G401 (cell line): ENCODE measurements at places on chromosomes 11 and 22. TPM values are rescaled to one million over a fixed set of nuclear protein-coding genes. Genes with fewer than 3 reads are reported as not detected.
A peak's percentile ranks its signal among the peaks of the same experiment; 100 is the strongest.

Gene OR52D1
- total RNA-seq, result not detected in 2 replicates

Gene CSNK2A3
- total RNA-seq, result 5.7 and 8.6 TPM in 2 replicates

Gene ACTN3
- 32.1 and 42.0 TPM in 2 replicates for total RNA-seq

Gene RHOD
- total RNA-seq, result not detected in 2 replicates

Gene TBX10
- not detected in 2 replicates for total RNA-seq

Gene JAM3
- total RNA-seq, result 35.9 and 41.8 TPM in 2 replicates

DNA sequence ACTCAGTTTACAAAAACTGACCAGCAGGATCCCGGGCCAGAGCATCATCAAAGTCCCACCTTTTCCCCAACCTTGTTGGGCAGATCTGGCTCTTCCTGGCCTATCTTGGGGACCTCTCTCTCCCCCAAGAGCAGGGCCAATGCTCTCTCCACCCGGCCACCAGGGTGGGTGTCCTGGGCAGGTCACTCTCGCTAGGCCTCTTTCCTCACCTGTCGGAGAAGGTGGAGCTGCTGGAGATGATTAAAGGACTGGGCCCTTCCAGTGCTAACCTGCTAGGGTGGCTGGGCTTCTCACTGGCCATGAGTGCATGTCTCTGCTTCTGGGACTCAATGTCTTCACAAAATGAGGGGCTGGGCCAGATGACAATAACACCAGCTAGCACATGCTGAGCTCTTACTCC is 2.9 kb upstream of the CAPN5 start:
- no peak for DNase-seq

DNA sequence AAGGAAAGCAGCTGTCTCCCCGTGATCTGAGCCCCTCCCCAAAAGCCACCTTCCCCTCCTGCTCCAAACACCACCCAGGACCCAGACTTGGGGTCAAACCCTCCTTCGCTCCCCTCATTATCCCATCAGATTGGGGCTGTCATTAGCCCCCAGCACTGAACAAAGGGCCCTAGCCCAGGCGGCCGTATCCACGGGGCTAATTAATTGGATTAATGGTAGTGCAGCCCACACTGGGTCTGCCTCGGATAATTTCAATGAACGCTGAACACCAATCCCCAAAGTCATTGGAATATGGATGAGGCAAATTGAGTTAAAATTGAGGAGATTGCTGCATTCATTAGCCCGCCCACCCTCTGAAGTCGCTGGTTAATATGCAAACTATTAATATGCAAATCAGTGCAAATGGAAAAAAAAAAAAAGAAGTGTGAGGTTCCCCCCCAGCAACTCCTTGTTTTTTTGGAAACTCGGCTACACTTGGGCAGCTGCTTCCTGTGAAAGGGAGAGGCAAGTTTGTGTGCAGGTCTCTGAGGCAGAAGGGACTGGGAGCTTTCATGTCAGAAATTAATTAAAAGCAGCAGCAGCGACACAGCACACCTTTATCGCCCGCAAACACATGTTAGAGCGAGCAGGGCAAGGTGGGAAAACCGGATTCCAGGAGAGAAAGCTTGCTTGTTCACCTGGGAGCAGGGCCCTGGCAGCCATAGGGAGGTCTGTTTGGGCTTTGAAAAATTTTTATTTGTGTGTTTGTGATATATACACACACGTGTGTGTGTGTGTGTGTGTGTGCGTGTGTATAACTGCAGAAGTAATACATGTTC is 517.8 kb downstream of the MIAT start:
- no peak for DNase-seq

DNA sequence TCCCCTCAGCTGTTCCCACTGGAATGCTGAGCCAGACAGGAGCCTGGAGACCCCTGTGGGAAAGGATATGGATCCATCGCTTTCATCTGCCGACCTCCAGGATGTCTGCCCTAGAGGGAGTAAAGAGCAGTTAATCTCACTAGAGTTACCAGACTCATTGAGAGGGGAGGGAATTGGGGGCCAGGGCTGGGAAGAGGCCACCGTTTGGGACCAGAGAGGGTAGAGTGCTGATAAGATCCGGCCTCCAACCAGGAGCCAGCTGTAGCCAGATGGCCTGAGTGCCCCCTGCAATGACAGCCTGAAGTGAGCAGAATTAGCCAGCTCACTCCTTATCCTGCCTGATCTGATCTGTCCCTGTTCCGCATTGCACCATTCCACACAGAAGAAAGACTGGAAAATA is 3.7 kb upstream of the APLNR start:
- no peak for DNase-seq

DNA sequence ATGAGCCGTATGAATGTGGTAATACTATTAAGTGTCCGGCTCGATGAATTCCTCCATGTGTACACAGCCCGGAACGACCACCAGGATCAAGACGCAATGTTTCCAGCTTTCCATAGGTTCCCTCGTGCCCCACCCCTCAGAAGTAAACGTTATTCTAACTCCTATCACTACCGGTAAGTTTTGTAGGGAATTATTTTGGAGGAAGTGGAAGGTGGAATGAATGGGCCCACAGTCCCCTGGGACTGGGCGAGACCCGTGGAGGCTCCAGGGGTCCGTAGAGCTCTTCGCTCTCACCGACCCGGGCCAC is 720 bp upstream of the FAR1 start:
- DNase-seq, result no peak

GRCh38 chr11:44320289-44320973 is 10.5 kb upstream of the ALX4 start:
- no peak for DNase-seq

GRCh38 chr11:93487032-93487483 is 56.1 kb downstream of the SMCO4 start:
- DNase-seq, result no peak

- DNase-seq, result peak; percentile 79
These were observed 5.0 kb downstream of the SEZ6L start for GRCh38 chr22:26174280-26174679.

GRCh38 chr11:106957030-106957482 is 61.2 kb downstream of the GUCY1A2 start:
- no peak for DNase-seq

GRCh38 chr11:116224154-116224888 is 548.5 kb downstream of the BUD13 start:
- peak; percentile 72 for DNase-seq

DNA sequence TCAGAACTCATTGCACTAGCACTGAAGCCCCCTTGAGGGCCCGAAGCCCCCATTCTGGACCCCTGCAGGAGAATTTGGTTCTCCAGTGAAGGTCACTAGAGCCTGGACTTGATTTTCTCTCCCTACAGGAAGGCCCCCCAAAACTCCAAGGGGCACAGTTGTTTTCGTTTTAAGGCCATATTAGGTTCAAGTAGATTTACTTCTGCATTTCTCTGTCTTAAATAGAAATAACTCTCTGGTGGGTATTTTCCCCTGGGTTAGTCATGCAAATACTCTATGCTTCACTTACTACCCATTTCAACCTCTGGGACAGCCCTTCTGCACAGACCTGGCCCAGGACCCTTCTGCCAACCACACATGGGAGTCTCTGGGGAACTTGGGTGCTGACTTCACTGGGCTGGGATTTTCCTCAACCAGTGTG is 41.6 kb downstream of the WEE1 start:
- DNase-seq, result no peak

DNA sequence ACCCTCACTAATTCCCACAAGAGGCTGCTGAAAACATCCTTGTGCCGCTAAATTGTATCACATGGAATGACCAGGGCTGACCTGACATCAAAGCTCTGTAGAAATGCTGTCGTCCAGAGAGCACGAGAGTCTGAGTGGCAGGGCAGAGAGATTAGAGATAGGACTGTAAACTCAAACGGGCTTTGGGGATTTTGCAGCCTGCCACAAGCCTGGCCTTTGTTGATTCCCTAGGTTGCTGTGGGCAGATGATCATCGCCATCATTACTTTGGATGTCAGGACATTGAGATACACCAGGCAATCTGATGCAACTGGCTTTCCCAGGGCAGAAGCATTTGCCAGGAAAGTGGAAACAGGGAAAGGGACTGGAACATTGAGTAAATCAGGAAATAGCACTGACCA is 131.6 kb downstream of the ETS1 start:
- no peak for DNase-seq

DNA sequence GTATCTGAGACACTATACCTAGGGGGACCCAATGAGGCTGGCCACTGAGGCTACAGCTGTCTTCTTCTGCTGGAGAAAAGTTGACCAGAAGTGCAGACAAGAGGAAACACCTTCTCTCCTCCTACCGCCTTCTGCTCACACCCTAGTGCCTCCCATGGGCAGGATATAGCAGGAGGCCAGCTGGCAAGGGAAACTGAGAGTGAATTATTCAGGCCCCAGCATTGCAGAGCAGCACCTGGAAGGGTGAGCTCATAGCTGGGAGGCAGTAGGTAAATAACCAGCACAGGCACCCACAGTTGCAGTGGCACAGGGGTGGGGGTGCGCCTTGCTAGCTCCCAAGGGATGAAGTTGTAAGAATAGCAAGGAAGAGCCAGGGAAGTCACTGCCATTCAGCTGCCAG is 267.4 kb upstream of the NCAM1 start:
- DNase-seq, result no peak

GRCh38 chr22:26322179-26322905 is 106.7 kb upstream of the ASPHD2 start:
- DNase-seq, result no peak

GRCh38 chr11:122345586-122345985 is 229.6 kb upstream of the BLID start:
- DNase-seq, result no peak

DNA sequence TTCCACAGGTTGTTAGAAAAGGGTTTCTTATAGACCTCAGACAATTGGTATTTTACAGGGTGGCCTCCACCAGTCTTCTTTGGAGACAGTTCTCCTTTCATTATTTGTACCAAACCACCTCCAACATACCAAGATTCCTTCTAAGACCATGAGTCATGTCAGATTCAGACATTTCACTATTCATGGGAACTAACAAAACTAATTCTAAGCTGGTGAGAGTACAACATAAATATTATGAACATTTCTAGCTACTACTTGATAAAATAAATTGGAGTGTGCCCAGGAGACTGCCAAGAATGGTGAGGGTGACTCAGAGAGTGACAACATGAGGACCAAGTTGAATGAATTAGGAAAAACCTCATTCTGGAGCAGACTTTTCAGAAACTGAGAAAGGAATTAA is 494.6 kb upstream of the LRRC4C start:
- DNase-seq, result no peak

GRCh38 chr22:40108396-40108795 is 69.3 kb upstream of the TNRC6B start:
- DNase-seq, result no peak

- no peak for DNase-seq
These were observed 16.8 kb upstream of the MUC6 start for GRCh38 chr11:1053121-1053901.

- no peak for DNase-seq
These were observed 10.9 kb upstream of the MFNG start for GRCh38 chr22:37497062-37497599.

DNA sequence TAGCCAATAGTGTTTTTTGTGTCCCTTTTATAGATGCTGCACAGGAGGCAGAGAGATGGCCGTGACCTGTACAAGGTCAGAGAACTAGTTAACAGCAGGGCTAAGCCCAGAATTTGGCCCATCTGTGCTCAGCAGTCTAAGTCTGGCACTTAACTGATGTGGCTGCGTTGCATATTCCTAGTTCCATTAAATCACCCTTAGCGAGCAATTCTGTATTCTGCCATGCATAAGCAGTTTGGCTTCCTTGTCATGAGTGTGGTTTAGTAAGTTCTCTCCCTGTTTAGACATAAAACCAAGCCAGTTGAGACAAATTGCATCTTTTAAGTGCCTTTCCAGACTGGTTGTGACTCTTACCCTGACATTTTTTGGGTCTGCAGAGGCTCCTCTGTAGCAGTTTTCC is 230.6 kb upstream of the TENM4 start:
- DNase-seq, result no peak

DNA sequence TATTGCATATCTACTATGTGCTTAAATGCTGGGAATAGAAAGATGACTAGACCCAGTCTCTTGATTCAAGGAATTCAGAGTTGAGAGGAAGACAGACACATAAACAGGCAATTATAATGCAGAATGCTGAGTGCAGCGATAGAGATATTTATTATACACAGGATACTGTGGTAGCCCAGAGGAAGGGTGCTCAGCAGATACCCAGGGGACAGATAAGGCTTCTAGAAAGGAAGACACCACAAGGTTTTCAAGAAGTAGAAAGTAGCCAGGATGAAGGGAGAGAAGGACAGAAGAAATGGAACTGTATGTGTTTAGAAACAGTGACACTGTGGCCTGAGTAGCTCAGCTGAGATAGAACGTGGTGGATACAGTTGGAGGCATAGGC is 79.4 kb upstream of the NNMT start:
- no peak for DNase-seq

DNA sequence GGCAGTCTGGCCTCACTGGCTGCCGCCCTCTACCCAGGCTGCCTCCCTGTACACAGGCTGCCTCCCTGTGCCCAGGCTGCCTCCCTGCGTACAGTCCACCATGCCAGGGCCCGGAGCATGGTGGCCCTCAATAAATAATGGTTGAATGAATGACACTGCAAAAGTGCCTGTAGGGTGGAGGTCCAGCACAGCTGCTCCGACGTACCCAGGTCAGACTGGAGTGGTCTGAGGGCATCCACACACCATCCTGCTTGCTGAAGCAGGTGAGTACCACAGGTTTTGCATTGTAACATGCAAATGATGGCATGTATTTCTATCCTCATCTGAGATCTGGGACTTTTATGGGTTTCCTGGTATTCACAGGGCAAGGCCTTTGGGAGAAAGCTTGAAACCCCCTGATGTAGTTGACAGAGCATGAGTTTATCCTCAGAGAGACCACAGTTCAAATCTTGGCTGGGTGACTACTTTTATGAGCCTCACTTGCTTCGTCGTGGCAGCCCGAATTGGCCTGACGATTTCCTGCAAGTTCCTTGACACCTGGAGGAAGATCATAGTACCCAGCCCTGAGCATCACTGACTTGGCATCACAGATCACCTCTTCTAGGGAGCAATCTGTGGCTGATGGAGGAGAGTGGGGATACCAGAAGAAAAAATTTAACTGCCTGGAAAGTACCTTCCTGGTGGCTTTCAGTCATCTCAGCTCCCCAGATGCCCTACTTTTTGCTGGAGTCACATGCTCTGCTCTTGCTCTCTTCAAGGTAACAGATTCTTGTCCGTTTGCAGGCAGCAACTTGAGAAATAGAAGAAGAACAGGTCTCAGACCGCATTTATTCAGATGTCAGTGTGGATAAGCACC is 16.0 kb upstream of the CYB5R3 start:
- no peak for DNase-seq
